ENCODE measurements at places on chromosomes 7 and 10.

DNA sequence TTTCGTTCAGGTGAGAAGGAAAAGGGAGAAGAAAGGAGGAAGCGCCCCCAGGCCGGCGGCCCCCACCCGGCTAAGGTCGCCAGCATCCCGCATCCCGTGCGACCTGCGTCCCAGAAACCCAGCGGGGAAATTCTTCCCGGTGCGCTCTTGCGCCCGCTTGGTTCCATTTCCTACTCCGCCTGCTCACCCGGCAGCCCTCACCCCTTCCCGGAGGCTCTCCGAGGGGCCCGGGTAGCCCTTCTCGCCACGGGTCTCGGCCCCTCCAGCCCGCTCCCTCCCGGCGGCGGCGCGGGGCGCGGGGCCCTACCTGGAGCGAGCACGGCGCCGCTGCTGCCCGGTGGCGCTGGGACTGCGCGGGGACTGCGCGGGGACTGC lies at the start of gene PRKCQ:
Gene PRKCQ, minus strand, starts transcription at position 373 of the 375 bp plus-strand sequence. CDS start 65,141 bp downstream, outside the sequence.
- no peak for DNase-seq

- DNase-seq, result no peak
Measured at GRCh38 chr10:86970162-86970981, 2.1 kb downstream of the ADIRF start.

DNA sequence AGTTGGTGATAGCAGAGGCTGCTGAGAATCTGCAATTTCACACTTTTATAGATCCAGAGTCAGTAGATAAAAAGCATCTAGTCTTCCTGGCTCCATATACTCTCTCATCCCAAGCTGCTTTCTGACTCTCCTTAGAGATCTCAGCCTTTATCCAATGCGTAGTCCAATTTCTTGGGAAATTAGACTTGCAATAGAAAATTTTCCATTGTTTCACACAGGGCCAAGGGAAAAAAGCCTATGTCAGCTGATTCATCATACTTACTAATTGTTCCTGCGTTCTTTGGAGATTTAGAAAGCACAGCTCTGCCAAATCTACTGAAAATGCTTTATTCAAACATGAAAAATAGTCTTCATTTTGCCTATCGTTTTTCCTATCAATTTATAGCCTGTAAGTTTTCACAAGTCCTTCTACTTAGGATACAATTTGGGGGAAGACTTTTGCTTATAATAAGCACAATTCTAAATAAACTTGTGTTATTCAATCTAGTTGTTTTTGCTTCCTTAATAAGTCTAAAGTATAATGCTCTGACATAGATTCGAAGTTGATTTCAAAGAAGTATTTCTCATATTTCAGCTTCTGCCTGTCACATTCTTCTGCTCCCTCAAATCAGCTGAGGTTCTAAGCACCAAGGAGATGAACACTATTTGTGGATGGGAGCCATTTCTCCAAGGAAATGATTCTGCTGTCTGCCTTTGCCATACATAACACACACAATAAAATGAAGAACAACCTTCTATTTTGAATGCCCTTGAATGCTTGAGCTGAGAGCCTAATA lies 165.4 kb downstream of the ADAM12 start:
- no peak for DNase-seq

- DNase-seq, result no peak
Measured at GRCh38 chr7:150781103-150781502, 19.1 kb downstream of the TMEM176B start.

DNA sequence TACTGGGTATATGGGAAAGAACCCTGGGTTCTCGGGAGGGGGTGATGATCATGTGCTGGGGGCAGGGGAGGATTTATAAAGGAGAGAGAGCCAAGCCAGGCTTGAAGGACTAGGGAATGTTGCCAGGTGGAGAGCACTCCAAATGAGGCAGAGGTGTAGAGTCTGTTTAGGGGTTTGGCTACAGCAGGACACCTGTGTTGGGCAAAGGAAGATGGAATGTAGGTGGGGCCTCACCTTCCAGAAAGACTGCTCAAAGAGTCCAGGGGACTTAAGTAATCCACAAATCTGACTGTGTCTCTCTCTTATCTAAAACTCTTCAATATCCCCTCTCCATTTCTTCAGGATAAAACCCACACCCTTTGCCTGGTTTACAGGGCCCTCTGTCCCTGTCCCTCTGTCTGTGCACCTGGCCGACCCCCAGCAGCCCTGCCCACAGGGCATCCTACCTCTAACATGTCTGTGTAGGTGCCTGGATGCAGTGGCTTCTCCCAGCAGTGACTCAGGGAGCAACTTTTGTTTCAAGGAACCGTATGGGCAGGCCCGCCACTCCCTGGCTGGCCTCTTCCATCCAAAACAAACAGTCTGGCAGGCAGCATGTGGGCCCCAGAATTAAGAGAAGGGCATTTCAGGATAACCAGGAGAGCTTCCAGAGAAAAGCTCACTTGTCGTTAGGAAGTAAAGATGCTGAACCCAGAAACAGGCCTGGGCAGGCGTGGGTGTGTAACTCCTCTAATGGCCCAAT lies 10.6 kb upstream of the PLEKHA1 start:
- no peak for DNase-seq

DNA sequence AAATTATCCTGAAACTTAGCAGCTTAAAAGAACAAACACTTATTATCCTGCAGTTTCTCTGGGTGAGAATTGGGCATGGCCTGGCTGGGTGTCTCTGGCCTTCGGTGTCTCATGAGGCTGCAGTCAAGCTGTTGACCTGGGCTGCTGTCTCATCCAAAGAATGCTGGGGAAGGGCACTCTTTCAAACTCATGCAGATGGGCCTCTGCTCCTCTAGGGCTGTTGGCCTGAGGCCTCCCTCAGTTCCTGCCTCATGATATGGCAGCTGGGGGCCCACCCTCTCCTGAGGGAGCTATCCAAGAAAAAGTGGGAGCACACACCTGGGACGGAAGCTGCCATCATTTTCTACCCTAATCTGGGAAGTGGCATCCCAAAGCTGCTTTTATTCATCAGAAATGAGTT lies 43.6 kb downstream of the DRGX start:
- DNase-seq, result no peak

- DNase-seq, result no peak
Measured at GRCh38 chr10:63478564-63478963, 12.8 kb upstream of the JMJD1C start.

DNA sequence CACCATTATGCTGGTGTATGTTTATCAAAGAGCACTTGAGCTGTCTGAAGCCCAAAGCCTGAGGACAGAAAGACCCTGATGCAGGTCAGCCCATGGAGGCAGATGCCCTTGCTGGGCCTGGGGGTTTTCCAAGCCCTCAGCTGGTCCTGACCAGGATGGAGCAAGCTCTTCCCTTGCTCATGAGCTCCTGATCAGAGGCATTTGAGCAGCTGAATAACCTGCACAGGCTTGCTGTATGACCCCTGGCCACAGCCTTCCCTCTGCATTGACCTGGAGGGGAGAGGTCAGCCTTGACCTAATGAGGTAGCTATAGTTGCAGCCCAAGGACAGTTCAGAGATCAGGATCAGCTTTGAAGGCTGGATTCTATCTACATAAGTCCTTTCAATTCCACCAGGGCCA lies 13.0 kb downstream of the AQP1 start:
- DNase-seq, result no peak

- DNase-seq, result no peak
Measured at GRCh38 chr10:101693651-101693977, 1.4 kb downstream of the FBXW4 start.

DNA sequence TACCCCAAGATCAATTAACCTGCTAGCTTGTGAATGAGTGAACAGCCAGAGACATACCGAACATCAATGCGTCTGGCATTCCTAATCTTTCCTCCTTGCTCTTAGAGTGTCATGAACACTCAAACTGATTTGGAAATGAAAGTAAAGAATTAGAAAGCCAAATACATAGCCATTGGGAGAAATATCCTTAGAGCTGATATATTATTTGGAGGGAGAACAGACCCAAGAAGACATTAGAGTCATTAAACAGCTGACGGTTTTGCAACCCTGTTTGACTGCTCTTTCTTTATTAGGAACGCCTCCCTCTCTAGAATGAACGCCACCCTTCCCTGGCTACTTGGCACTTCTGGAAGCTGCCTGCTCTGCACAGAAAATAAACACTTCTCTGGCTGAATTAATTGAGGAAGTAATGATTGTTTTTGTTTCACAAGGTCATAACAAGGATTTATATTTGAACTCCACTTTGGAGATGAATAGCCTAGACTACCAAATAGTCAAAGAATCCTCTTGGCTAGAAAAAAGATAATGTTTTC lies 42.8 kb downstream of the CTTNBP2 start:
- DNase-seq, result no peak

DNA sequence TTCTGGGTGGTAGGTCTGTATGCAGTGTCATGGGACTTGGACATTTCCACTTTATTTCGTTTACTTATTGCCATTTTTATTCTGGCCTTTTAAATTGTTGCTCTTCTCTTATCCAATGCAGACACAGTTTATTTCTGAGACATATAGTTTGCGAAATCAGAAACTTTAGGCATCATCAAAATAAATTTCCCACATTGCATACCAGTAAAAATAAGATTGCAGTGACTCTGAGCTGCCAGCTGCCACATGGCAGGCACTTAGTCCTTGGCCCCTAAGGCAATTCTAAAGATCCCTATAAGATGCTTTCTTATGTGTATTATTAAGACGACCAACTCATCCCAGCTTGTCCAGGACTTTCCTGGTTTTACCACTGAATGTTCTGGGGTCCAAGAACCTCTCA lies 81.8 kb upstream of the ANKRD1 start:
- DNase-seq, result no peak

DNA sequence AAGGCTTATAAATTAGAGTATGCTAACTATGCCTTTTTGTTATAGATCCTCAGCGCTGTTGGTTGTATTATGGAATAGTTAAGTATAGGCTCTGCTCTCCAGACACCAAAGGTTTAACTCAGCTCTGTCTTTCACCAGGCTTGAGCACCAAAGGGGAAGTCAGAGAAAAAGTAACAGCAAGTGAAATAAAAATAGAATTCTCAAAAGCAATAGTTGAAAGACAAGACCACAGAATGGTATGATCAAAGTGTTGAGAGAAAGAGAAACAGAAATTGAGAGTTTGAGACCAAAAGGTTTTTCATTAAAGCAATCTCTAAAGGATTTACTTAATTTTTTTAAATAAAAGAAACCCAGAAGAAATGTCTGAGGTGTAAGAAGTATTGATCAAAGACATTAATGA lies 529.8 kb upstream of the C7orf33 start:
- DNase-seq, result no peak

GRCh38 chr10:86335257-86335656 lies 31.3 kb downstream of the GRID1 start:
- DNase-seq, result no peak

GRCh38 chr10:71666639-71667386 lies 52.8 kb downstream of the C10orf105 start:
- no peak for DNase-seq

GRCh38 chr10:6283655-6284054 lies 80.9 kb downstream of the PFKFB3 start:
- no peak for DNase-seq

DNA sequence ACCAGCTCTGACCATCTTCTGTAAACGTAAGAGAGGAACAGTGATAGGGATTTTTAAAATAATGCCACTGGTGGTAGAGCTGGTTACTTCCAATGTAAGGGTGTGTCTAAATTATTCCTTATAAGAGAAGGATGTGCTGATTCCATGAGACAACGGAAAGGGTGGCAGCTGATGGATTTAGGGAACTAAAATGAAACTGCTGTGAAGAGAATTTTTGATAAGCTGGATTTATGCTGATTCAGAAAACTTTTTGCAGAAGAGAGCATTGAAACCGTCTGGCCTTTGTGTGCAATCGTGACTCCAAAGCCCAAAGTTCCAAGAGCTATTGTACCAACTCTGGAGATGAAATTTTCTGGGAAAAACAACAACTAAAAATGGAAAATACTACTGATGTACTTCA lies 301.0 kb downstream of the PRPF18 start:
- DNase-seq, result no peak

DNA sequence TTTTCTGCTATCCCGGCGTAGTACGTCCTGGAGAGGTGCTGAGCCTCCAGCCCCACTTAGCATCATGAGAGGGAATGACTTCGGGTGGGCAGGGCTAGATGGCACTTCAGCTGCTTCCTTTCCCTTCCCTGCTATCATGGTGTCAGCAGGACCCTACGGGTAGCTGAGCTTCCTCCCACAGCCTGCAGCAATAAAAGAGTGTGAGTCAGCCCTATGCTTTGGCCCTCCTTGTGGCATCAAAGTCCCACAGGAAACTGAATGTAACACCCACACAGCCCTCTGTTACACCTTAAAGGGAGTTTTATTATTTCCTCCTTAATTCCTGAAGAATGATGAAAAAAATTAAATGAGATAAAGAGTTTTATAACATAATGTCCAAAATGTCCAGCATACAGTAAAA lies 458.1 kb downstream of the RPS24 start:
- DNase-seq, result no peak

- no peak for DNase-seq
Measured at GRCh38 chr7:23520582-23520981, 11.2 kb downstream of the TRA2A start.

GRCh38 chr7:21572331-21573313 lies 29.8 kb downstream of the DNAH11 start:
- DNase-seq, result no peak

DNA sequence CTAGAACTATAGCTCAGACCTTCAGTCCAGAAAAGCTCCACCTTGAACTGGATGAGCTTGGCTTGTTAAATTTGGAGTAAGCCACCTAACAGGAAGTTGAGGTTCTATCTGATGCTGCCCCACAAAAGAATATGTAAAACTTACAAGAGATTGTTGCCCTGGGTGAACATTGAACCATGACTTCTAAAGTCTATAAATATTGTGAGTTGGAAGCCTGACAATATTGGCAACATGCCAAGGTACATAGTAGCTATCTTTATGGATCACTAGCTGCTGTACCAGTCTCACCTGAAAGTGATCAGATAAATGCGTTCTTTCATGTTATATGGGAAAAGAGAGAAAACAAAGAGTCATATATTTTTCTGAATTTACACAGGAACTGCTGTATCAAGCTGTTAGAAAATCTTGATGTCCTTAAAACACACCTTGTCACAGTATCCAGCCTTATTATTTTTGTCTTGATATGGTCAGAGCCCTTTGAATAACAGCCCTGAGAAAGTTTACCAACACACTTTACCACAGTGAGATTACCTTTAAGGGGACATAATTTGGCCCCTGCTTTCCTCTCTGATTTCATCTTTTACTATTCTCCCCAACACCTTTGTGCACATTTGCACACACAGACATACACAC lies 92.0 kb downstream of the LSMEM1 start:
- DNase-seq, result no peak
